ENCODE measurements at places on chromosomes 5 and 9.

DNA sequence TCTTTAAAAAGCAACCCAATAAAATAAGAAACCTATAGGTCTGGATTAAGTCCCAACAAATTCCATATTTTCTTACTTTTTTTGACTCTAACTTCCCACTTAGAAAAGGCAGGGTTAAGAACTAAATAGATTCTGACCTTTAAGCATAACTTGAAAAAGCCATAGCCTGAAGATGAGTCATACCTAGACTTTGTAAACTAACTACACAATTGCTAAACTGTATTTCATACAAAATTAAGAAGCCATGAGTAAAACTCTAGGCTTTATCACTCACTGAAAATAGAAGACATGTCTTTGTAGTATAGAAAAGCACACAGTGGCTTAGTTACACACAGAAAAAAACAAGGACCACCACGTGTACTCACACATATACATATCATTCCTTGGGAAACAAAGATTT is 51.5 kb downstream of the MLLT3 start:
- DNase-seq: no peak

GRCh38 chr5:126600631-126601511 is at the start of gene PHAX:
TSS of gene PHAX (plus strand) at chr5:126600947. CDS start at chr5:126600963, 16 bp downstream.
- DNase-seq: no peak

DNA sequence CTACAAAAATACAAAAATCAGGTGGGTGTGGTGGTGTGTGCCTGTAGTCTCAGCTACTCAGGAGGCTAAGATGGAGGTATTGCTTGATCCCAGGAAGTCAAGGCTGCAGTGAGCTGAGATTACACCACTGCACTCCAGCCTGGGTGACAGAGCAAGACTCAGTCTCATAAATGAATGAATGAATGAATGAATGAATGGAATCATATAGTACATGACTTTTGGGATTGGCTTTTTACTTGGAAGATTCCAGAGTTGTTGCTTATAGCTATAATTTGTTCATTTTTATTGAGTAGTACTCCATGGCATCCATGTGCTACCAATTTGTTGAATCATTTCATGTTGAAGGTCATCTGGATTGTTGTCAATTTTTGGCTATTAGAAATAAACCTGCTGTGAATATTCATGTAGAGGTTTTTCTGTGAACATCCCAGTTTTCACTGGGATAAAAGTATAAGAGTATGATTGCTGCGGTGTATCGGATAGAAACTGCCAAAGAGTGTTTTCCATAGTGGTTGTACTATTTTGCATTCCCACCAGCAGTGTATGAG is 19.9 kb downstream of the ERBIN start:
- DNase-seq: no peak

- DNase-seq: no peak
Measured at GRCh38 chr5:151155775-151156506, 1.6 kb downstream of the ANXA6 start.
